ENCODE measurements at places on chromosomes 3 and 15. TPM values are rescaled to one million over a fixed set of nuclear protein-coding genes. Genes with fewer than 3 reads are reported as not detected.

GRCh38 chr3:30186741-30187219 is 419.6 kb upstream of the TGFBR2 start:
- peaks cover 54% of the 10 kb centered on the region for H3K27me3 ChIP-seq
- H3K27ac ChIP-seq: no peak overlapping the region
- DNase-seq: no peak
- H3K4me1 ChIP-seq: no peaks in the 10 kb centered on the region
- no peak overlapping the region for H3K4me3 ChIP-seq
- H3K36me3 ChIP-seq: no peaks in the 10 kb centered on the region

Gene C3orf22
- 0.44 TPM for total RNA-seq

Gene TMEM42
- 13.6 TPM for total RNA-seq

DNA sequence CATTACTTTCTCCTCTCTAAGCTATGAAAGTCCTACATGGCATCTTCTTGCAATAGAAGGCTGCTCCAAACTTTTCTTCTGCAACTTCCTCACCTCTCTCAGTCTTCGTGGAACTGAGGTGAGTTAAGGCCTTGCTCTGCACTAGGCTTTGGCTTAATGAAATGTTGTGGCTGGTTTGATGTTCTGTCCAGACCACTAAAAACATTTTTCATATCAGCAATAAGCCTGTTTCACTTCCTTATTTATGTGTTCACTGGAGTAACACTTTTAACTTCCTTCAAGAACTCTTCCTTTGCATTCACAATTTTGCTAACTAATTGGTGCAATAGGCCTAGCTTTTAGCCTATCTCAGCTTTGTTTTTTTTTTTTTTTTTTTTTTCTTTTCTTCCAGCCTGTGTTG is 335.3 kb upstream of the NECTIN3 start:
- peaks cover 5% of the 10 kb centered on the region for H3K36me3 ChIP-seq
- DNase-seq: no peak
- peaks cover 9% of the 10 kb centered on the region for H3K4me1 ChIP-seq
- no peak overlapping the region for H3K4me3 ChIP-seq

DNA sequence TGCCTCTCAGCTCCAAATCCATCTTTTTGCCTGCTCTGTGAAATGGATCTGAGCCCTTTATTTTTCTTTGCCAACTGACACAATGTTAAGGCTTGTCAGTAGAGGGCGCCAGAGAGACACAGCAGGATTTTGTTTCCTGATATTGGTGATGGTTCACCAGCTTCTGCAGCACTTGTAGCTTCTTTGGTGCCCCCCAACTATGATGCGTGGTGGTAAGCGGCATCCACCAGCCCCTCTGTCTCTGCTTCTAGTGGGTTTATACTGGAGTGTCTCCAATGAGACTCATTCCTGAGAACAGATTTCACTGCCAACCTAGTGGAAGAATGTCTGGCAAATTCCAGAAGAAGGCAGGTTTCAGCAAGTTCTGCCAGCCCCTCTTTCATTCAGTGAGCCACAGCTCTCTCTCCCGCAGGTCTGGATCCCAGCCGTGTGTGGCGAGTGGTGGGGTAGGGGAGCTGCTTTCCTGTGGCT is 471.9 kb upstream of the FRG2C start:
- H3K36me3 ChIP-seq: no peaks in the 10 kb centered on the region
- H3K4me1 ChIP-seq: peaks cover 6% of the 10 kb centered on the region
- H3K4me3 ChIP-seq: no peak overlapping the region
- H3K27ac ChIP-seq: no peak overlapping the region
- H3K27me3 ChIP-seq: no peaks in the 10 kb centered on the region
- peak; percentile 14 for DNase-seq

Gene TRIM59
- 24.5 TPM for total RNA-seq

DNA sequence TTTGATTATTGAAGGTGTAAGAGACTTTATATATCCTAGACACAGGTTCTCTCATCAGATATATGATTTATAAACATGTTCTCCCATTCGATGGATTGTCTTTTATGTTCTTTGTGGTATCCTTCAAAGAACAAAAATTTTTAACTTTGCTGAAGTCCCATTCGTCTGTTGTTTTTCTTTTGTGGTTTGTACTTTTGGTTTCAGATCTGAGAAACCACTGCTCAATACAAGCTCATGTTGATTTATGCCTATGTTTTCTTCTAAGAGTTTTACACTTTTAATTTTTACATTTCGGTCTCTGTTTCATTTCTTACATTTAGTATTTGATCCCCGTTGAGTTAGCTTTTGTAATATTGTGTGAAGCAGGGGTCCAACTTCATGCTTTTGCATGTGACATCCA is 103.3 kb upstream of the SPRED1 start:
- H3K4me1 ChIP-seq: no peaks in the 10 kb centered on the region
- no peak for DNase-seq
- H3K27me3 ChIP-seq: no peaks in the 10 kb centered on the region
